ENCODE measurements at places on chromosomes 3 and 15. TPM values are rescaled to one million over a fixed set of nuclear protein-coding genes. Genes with fewer than 3 reads are reported as not detected.

IRAK2 gene
- total RNA-seq = 3.0 TPM

DZIP3 gene
- total RNA-seq = 21.8 TPM

CLRN1 gene
- total RNA-seq = not detected

SHF gene
- total RNA-seq = 23.5 TPM

CHSY1 gene
- 58.3 TPM for total RNA-seq

TERC gene
- 29.0 TPM for total RNA-seq

GATA2 gene
- not detected for total RNA-seq

GANC gene
- total RNA-seq = 18.0 TPM

LRRC28 gene
- total RNA-seq = 14.0 TPM

AMIGO3 gene
- not detected for total RNA-seq

CCR8 gene
- total RNA-seq = 0.56 TPM

PEX5L gene
- not detected for total RNA-seq

C15orf62 gene
- total RNA-seq = 0.61 TPM

MAGI1 gene
- 0.47 TPM for total RNA-seq
